RWPE2 (cell line): ENCODE measurements at places on chromosomes 12 and 14.

DNA sequence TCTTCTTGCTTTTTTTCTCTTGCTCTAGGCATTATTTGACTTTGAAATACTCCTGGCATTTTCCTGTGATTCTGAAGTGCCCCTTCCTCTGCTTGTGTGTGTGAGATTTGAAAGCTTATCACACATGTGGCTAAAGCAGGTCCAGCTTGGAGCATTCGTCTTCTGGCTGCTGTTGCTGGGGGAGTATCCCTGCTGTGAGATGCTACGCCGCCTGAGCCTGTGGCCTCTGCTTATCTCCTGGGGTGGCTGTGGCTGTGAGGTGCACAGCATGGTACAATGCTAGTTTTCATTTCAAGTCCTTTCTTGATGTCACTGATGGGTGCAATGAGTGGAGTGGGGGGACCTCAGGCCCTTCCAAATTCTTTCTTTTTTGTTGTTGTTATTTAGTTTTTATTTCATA is 371.8 kb downstream of the ZFP36L1 start:
- H3K36me3 ChIP-seq = no peaks in the 10 kb centered on the region
- no peak overlapping the region for H3K27ac ChIP-seq
- H3K4me1 ChIP-seq = peaks cover 12% of the 10 kb centered on the region

GRCh38 chr14:21796916-21797315 is 123.3 kb upstream of the OR4E1 start:
- no peak for DNase-seq
- no peak overlapping the region for H3K27ac ChIP-seq
- H3K4me3 ChIP-seq = no peak overlapping the region

- H3K27me3 ChIP-seq = peaks cover 8% of the 10 kb centered on the region
- H3K4me3 ChIP-seq = no peak overlapping the region
- H3K27ac ChIP-seq = no peak overlapping the region
- H3K4me1 ChIP-seq = no peaks in the 10 kb centered on the region
Measured at GRCh38 chr14:59905188-59905587, 14.8 kb upstream of the LRRC9 start.

- no peak overlapping the region for H3K4me3 ChIP-seq
- H3K36me3 ChIP-seq = peaks cover 10% of the 10 kb centered on the region
- H3K27me3 ChIP-seq = no peaks in the 10 kb centered on the region
- no peak for DNase-seq
Measured at GRCh38 chr14:77344377-77344996, 23.7 kb downstream of the GSTZ1 start.

DNA sequence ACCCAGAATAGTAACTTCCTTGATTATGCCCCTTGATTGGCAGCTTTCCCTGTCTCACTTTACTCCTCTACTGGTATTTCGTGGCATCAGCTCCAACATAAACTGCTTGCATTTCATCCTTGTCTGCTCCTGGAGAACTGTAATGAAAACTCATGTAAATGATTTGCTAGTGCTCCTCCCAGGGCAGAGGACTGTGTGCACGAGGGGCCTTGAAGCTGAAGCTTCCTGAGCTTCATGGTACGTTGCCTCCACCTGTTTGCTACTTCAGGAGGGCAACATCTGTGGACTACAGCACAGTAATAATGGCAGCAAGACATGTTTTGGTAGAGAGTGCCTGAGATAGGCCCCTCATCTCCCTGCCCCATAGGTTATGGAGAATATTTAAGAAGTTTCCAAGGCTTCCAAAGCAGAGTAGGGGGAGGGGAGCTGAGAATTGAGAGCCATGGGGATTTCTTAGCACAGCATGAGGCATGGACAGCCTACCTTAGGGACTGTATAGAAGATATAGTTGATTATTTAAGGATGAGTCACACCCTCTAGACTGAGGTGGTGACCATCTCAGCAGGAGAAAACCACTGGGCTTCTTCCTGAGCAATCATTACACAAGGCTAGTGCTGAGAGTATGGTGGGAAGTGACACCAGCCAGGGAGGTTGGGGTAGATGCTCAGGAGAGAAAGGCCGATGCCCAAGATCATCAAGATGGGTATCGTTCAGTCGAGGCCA is 29.5 kb downstream of the CCDC198 start:
- H3K4me1 ChIP-seq = no peaks in the 10 kb centered on the region
- no peak overlapping the region for H3K27ac ChIP-seq
- no peak for DNase-seq
- peaks cover 1% of the 10 kb centered on the region for H3K27me3 ChIP-seq
- no peaks in the 10 kb centered on the region for H3K36me3 ChIP-seq

DNA sequence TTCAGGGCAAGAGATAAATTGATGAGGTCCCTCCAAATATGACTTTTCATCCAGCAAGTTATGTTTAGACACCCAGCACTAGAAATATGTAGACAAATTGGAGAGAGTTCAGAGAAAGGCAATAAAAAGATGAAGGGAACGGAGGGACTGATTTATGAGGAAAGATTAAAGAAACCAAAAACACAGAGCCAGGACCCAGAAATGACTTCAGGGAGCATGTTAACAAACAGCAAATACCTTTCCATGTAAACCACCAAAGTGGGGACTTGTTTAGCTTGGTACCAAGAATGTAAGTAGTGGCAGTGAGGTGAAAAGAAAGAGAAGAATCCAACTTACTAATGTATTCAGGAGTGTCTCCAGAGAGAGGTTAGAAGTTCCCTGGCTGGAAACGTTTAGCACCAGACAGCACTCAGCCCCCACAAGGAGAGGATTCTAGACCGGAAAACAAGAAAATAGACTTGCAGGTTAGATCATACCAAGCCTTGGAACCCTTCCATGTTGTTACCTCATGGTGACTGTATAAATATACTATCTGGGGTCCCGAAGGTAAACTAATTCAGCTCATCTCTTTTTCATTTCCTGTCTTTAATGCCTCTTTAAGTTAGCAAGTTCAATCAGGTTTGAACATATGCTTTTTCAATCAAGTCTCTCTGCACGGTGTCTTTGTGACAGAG is 79.2 kb downstream of the TBC1D30 start:
- H3K4me1 ChIP-seq = peaks cover 20% of the 10 kb centered on the region
- H3K27me3 ChIP-seq = no peaks in the 10 kb centered on the region
- H3K36me3 ChIP-seq = no peaks in the 10 kb centered on the region
- no peak overlapping the region for H3K4me3 ChIP-seq
- DNase-seq = no peak

- no peak for DNase-seq
- H3K4me1 ChIP-seq = peaks cover 71% of the 10 kb centered on the region
- H3K27ac ChIP-seq = peak overlapping the region; percentile 82
- no peak overlapping the region for H3K4me3 ChIP-seq
- no peaks in the 10 kb centered on the region for H3K27me3 ChIP-seq
Measured at GRCh38 chr12:6229224-6230218, 29.3 kb downstream of the CD9 start.

- peak overlapping the region; percentile 52 for H3K27ac ChIP-seq
- H3K36me3 ChIP-seq = 0 out of 2 replicates have a peak, but pooled peaks cover under 1% of the 10 kb centered on the region
- DNase-seq = no peak
- H3K27me3 ChIP-seq = no peaks in the 10 kb centered on the region
Measured at GRCh38 chr12:45260104-45260815, 44.4 kb downstream of the ANO6 start.
